ENCODE measurements at places on chromosomes 12 and 14.

- DNase-seq, result no peak
Measured at GRCh38 chr12:44223736-44224135, 387.9 kb downstream of the TMEM117 start.

GRCh38 chr14:38870296-38870836 lies 232.7 kb downstream of the SEC23A start:
- peak; percentile 65 for DNase-seq

GRCh38 chr12:52082988-52083637 lies 3.6 kb downstream of the SMIM41 start:
- peak; percentile 64 for DNase-seq

- no peak for DNase-seq
Measured at GRCh38 chr14:33924566-33925100, 26.2 kb downstream of the EGLN3 start.

- DNase-seq, result no peak
Measured at GRCh38 chr12:16018306-16018705, 107.2 kb downstream of the DERA start.

GRCh38 chr12:122021822-122022392 lies at the start of gene BCL7A:
BCL7A (plus strand) TSS chr12:122021884; CDS start chr12:122022092, 208 bp downstream.
- DNase-seq, result peak; percentile 72

GRCh38 chr12:117046011-117046369 lies 53.2 kb downstream of the TESC start:
- no peak for DNase-seq

GRCh38 chr14:100696590-100696989 lies 30.1 kb upstream of the DLK1 start:
- no peak for DNase-seq

DNA sequence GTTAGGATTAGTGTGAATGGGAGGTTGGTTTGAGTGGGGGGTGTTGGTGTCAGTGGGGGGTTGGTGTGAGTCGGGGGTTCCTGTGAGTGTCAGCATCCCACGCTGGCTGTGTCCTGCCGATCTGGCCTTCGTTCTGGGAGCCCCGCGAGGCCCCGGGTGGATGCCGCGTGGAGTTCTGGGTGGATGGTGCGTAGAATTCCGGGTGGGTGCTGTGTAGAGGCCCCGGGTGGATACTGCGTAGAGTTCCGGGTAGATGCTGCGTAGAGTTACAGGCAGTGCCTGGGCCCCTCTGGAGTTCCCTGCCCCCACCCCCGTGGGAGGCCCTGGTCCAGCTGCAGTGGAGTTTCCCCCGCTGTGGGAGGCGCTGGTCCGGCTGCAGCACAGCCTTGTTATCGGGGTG lies 8.7 kb downstream of the NOC4L start:
- DNase-seq, result no peak

DNA sequence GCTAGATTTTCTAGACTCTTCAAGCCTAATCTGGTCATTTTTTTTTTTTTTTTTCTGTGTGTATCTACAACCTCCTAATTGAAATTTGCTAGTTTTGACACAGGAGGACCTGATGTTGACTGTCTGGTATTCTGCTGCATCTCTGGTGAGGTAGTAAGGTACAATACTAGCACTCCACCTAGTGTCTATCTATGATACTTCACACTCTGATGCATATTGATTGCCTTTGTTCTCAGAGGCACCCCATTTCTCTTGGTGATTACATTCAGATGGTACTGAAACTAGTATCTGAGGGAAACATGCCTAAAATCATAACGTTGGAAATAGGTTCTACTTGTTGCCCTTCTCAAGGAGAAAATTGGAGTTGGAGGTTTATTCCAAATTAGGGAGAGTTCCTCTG lies 930.5 kb upstream of the NOVA1 start:
- peak; percentile 50 for DNase-seq

DNA sequence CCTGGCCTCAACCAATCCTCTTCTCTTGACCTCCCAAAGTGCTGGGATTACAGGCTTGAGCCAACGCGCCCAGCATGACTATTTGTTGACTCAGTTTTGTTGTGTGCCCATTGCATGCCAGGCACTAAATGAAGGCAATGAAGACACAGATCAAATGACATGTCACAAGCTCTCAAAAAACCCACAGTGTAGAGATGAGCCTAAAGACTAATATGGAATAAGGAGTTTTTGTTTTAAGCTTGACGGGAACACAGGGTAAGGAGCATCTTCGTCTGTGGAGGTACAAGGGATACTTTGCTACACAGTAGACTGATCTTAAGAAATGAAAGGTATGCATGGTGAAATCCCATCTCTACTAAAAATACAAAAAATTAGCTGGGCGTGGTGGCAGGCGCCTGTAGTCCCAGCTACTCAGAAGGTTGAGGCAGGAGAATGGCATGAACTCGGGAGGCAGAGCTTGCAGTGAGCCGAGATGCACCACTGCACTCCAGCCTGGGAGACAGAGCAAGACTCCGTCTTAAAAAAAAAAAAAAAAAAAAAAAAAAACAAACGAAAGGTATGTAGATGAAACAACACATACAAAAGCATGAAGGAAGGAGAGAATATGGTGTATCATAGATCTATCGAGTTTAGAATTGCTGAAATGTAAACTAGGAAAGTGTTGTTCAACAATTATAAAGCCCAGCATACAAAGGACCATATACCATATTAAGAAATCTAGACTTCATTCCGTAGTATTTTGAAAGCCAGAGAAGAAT lies 122.1 kb upstream of the PTPRB start:
- DNase-seq, result no peak

DNA sequence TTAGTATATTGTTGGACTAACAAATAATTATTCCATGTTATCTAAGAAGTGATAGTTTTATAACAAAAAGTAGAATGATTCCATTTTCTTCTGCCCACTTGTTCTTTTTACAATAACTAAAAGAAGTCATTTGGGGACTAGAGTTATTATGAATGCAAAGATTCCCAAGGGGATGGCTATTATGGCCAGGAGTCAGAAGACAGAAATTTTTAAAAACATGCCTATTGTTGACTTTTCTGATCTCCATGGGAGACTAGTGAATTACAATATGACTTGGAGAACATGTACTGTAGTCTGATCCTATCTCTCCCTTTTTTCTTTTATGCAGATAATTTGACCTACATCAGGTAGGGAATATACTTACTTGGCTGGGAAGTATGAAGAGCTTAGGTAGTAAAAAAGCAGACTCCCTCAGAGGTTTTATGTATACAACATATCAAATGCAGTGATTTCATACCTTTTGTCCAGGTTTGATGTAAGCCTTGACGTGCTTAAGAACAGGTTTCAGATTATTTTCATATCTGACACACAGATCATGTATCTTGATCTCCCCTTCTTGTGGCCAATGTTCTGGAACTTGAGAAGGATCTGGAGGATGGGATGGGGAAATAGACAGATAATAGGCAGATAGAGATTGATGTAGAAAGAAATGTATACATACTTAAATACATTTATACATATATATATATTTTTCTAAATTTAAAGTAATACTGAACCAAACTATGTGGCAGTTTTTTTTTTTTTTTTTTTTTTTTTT lies 41.0 kb upstream of the KCNJ8 start:
- no peak for DNase-seq

DNA sequence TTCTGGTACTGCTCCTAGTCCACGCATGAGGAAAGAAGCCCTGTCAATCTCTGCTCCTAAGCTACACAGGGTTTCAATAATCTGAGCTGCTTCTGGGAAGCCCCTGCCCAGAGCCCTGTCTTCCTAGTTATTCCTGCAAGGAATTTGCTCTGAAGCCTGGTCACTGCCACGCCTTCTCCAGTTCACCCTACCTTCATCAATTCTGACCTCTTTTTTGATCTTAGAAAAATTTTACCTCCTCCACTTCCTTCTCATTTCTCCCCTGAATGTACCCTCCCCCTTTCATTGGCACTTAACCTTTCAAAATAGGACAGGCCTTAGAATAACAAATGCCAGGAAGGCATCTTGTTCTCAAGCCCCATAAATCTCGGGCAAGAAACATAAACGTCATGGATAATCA lies 14.9 kb upstream of the LRRK2 start:
- no peak for DNase-seq

DNA sequence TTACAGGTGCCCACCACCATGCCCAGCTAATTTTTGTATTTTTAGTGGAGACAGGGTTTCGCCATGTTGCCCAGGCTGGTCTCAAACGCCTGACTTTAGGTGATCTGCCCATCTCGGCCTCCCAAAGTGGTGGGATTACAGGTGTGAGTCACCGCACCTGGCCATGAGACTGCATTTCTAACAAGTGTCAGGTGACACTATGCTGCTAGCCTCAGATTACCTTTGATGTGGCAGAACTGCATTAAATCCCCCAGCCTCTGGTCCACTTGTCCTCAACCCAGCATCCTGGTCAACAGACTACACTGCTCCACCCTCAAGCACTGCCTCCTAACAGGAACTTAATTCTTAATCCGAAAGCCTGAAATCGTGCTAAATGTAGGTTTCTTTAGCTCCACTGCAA lies 13.1 kb downstream of the LGMN start:
- no peak for DNase-seq

DNA sequence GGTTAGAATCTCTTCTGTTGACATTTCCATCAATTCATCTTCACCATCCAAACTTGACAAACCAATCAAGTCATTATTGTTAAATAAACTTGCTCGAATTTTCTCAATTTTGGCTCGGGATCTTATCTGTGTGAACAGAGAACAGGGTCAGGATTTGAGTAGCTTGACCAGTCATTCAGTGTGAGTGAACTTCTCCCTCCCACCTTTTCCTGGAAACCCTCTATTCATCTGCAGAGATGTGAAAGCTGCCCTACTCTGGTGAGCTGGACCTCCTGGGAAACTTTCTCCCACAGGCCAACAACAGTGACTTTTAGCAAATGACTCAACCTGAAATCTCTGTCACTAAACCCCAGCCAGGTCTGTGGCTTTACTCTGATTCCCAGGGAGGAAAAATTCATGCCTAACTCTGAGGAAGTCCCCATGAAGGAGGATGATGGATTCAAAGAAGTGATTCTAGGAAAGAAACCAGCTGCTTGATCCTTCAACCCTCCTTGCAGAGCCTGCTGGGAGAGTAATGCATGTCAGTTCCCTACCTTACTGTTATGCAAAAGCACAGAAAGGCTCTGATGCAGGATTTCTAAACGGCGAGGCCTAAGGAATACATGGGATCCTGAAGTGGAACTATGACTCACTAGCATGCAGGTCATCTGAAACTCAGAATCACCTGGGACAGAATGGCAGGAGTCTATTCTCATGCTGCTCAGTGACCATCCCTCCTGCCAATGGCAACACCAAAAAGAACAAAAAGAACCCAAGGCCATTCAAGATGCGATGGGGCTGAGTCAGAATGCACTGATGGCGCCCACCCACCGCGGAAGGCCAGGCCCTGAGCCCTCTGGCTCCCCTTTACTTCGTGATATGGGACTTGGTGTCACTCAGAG lies 58.0 kb downstream of the TRAFD1 start:
- DNase-seq, result peak; percentile 74

GRCh38 chr14:52413729-52414408 lies 99.8 kb downstream of the PTGER2 start:
- DNase-seq, result no peak

DNA sequence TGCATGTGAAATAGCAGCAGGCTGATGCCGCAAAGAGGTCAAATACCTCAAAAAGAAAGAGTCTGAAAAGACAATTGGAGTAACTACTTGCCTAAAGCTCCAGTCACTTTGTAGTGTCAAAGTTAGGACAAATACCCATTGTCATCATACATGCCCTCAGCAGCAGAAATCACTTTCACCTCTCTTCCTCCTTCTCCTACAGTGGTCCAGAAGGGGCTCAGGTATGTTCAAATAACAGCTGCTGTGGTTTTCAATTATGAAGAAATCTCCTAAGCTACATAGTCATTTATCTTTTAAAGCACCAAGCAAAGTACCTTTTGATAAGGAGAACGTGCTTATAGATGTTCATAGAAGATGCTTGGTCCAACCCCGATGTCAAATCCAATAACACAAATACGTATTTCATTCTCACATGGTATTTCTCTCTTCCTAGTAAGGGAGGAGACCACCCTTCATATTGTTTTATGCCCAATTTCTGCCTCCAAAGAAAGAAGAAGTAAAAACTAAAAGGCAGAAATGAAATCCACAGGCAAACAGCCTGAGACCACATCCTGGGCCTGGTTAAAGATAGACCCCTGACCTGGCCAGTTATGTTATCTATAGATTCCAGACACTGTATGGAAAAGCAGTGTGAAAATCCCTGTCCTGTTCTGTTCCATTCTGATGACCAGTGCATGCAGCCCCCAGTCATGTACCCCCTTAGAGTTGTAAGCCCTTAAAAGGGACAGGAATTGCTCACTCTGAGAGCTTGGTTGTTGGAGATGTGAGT lies 23.7 kb downstream of the GYS2 start:
- no peak for DNase-seq

GRCh38 chr14:47264842-47265241 lies 410.6 kb downstream of the MDGA2 start:
- no peak for DNase-seq

GRCh38 chr14:72715850-72716228 lies 178.1 kb downstream of the DPF3 start:
- DNase-seq, result no peak

GRCh38 chr12:104457746-104458693 lies 1.3 kb downstream of the CHST11 start:
- peak; percentile 25 for DNase-seq

DNA sequence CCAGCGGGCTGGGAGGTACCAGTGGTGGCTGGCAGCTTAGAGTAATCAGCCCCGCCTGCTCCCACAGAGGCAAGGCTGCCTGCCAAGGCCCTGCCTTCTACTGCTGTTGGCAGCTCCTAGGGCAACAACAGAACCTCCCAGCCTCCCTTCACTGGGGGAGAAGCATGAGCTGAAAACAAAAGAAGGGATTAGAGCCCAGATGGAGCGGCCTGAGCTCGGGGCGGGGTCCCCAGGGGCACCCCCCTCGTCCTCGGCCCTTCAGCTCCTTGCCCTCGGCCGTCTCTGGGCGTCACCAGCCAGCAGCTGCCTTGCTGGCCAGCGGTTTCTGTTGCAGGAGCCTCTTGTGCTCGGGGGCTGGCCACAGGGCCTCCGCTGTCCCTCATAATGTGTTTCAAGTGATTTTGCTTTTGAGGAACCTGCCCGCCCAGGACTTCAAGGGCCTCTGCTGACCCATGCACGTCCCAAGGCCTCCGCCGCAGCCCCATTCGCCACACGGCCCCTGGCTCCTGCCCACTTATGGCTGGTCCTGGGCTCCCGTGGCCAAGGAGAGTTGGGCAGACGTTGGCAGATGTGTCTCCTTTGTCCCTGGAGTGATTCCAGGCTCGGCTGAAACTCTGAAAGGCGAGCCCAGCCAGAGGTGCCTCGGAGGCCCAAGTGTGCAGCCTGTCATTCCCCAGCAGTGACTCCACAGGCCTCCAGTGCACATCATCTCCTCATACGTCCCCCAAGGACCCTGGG lies 49.7 kb downstream of the PSMA6 start:
- peak; percentile 91 for DNase-seq

- no peak for DNase-seq
Measured at GRCh38 chr12:48061938-48062719, 43.8 kb downstream of the SENP1 start.

GRCh38 chr12:38144601-38145436 lies 171.8 kb upstream of the ALG10B start:
- DNase-seq, result no peak
